T-helper 9 cell (primary cell): ENCODE measurements at places on chromosomes 16 and 17.

DNA sequence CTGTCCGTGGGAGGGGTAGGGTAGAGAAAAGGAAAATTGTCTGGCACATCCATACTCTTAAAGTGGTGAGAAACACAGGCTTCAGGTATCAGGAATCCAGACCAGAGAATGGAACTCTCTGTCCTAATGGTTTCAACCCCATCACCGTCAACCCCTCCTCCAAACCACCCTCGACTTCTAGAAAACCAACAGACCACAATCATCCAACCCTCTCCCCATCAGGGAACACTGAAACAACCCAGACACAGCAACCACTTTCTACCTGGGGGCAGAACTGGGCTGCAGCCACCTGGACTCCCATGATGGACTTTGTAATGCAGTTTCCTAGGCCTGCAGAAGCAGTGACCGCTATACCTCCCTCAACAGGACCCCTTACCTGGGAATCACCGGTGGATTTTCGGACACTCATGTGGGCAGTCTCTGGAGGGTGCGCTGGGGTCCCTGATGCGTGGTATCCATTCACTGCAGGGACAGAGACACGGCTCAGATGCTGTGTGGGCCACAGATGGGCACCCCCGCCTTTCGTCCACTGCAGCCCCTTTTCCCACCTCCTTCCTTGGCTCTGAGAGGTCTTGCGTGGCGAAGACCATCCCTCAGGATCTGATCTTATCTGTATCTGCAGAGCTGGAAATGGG is 64.3 kb upstream of the RCVRN start:
- no peak for DNase-seq

DNA sequence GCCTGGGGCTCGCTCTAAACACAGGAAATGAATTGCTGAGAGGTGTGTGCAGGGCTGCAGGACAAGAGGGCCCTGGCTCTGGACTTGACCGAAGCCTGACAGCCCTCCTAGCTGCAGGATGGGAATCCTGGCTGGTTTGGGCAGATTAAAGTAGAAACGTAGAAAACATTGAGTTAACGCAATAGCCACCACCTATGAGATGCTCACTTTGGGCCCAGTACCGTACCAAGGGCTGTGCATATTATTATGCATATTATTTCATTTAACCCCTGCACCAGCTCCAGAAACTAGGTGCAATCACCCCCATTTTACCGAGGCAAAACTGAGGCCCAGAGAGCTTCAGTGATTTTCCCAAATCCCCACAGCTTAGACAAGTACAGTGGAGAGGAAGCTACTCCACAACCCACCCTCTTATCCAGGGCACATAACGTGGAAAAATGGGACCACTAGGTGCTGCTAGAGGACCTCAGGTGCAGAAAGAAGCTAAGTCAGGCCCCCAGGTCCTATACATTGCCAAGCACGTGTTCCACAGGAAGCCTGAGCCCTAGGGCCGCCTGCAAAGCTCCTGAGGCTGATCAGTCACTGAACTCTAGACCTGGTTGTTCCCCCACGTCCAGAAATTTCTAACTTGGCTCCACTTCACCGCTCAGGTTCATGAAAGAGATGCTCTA is 79.2 kb downstream of the MYH11 start:
- no peak for DNase-seq

DNA sequence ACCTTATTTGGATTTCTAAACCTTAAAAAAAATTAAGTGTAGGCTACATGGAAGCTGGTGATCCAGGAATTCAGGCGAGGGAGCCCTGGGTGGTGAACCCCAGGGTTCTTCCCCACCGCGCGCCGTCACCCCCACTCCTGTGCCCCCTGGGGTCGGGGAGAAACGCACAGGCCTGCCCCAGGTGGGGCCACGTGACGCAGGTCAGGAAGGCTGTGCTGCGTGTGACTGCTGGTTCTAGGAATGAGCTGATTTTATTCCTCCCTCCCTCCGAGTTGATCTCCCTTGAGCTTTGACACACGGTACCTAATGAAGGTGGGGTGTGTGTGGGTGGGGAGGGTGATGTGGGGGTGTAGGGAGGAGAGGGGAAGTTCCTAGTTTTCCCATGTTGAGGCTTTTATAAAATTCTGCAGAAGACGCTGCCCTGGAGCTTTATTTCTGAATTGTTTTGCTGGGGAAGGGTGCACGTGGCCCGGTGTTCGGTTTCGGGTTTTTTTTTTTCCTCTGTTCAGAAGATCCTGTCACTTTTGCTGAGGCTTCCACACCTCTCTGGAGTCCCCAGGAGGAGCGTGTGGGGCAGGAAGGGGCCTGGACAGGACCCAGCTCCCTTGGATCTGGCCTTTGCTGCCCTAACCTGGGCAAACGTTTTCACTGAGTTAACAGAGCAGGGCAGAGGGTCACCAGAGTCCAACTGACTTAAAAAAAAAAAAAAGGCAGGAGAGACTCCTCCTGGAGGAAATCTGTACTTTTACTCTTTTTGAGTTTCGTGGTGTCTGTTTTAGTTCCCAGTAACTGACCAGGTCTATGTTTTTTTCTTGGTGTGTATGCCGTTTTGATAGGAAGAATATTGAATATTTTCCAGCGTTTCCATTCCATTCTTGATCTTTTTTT is 55.8 kb upstream of the GSE1 start:
- DNase-seq: no peak

DNA sequence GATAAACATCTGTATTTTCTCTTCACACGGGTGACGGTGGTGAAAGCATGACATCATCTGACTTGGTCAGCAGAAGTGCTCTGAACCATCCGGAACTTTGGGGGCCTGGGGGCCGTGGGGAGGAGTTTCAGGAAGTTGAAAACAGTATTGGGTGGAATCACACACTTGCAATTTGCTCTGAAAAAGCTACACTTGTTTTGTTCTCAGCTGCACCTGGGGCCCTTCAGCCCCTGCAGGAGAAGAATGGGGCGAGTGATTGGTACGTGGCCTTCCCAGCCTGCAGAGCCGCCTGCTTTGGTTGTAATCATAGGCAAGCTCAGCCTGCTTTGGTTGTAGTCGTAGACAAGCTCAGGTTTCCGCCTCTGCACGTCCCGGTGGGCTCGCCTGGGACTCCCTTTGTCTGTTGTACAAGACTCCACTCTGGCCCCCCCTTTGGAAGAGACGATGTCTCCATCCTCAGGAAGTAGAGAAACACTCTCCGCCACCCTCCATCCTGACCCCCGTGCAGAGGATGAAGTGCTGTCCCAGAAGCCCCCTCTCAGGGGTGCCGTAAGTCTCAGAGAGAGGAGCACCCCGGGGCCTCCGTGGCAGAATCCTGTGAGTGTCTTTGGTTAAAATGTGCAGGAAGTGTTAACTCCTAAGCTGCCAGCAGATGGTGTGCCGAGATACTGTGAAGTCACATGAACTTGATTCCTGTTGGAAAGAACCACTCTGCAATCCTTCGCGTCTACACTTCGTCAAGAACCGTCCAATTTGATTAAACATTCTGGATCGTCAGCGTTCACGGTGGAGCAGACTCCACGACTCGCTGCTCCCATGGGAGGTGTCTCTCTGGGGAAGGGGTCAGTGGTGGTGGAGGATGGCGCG is 5.4 kb downstream of the BANP start:
- DNase-seq: peak; percentile 58

DNA sequence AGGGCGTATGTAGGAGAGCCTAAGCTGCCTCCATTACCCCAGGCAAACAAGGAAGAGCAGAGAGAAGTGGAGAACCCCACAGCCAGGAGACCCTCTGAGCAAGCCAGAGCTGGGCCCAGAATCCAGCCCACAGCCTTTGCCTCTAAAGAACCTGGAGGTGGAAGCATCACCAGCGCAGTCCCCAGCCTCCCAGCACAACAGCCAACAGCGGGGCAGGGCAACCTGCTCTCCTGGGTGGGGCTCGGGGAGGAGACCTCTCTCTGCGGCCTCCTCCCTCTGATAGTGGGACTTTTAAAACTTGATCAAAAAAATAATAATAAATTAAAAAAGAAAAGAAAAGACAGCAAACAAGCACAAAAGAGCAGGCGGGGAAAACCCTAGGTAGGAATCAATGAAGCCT is 45.9 kb downstream of the AXIN2 start:
- DNase-seq: no peak

GRCh38 chr17:77856551-77857305 is 101.8 kb upstream of the TNRC6C start:
- no peak for DNase-seq

GRCh38 chr17:43741636-43742035 is 17.0 kb downstream of the SOST start:
- DNase-seq: no peak

DNA sequence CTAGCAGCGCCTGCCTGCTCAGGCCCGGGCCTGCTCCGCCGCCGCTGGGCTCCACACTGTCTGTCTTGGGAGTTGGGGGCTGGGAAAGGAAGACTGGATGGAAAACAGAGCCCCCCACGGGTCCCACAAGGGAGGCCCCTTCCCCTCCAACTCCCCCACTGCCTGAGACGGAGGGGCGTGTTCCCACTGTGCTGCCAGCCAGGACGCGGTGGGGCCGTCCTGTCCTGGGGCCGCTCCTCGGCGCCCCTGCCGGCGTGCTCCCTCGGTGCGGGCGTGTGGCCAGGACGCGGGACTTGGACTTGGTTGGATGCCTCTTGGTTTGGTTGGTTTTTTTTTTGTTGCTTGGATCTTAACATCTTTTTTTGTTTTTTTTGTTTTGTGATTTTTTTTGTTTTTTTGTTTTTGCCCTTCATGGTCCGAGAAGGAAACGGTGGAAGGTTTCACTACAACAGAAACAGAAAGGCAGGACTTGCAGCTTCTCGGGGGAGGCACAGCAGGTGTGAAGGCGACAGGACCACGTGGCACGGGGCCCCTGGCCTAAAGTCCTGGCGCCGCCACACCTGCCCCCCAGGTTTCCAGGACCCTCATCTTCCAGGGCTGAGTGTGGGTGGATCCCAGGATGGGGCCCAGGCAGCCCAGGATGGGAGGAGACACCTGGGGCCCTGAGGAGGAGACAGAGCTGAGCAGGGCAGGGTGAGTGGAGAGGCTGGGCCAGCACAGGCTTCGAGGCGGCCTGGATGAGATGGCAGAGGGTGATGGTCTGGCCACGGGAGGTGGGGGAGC is 16.0 kb downstream of the ENGASE start:
- no peak for DNase-seq

DNA sequence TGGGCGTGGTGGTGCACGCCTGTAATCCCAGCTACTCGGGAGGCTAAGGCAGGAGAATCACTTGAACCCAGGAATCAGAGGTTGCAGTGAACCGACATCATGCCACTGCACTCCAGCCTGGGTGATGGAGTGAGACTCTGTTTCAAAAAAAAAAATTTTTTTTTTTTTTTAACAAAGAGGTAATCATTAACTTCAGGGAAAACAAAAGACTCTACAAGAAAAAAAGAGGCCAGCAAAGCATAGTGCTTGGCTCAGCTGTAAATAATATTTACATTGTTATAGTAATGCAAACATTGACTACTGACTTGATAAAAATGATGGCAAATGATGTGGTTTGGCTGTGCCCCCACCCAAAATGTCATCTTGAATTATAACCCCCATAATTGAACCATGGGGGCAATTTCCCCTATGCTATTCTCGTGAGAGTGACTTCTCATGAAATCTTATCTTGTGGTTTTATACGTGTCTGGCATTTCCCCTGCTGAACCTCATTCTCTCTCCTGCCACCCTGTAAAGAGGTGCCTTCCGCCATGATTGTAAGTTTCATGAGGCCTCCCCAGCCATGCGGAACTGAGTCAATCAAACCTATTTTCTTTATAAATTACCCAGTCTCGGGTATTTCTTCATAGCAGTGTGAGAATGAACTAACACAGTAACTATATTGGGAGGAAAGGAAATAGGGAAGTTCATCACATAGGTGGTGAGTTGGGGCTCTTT is 12.7 kb upstream of the SSTR2 start:
- DNase-seq: no peak

DNA sequence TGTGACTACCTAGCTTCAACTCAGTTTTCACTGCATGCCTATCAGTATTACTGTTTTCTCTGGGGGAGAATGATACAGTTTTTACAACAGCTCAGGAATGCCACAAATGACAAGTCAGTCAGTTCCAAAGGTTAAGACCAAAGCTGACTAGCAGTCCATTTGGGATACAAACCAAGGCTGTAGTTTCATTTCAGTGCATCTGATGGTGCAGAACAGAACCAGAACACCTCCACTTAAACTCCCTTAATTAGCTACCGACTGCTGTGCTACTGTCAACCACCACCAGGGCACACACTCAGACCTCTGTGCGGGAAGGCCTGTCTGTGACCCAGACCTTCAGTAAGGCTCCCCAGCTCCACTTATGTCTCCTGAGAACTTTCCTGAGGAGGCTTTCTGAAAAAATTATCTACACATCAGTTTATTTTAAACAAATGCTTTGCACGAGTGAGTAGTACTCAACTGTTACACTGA is 20.4 kb downstream of the NFE2L1 start:
- no peak for DNase-seq

- DNase-seq: no peak
Measured at GRCh38 chr17:49414271-49414621, 436 bp downstream of the PHB1 start.

DNA sequence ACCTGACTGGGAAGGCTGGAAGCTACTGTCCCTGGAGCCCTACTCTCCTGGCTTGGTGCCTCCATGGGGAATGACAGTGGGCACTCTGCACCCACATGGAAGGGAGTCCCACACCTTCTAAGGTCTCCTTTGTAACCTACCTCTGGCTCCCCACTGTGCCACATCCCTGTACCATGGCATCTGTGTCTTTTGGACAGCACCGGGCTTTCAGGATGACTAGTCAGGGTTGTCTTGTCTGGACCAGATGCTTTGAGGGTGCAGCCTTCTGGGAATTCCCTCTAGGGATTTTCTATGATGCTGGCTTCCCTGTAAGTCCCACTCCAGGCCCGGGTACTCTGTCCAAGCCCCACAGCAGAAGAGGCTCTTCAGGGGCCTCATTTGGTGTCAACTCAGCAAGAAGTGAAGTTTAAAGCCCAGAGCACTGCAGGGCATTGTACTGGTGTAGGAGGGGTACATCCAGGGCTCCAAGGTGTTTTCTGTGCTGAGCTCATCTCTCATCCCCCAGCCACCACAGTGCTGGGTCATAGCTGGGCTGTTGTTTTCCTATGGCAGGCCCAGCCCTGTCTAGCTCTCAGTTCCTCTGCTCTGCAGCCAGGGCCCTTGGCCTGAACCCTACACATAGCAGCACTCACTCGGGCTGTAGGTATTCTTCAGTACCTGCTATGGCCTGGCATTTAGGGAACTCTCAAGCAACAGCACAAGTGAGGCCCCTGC is 255.3 kb downstream of the CPPED1 start:
- no peak for DNase-seq

DNA sequence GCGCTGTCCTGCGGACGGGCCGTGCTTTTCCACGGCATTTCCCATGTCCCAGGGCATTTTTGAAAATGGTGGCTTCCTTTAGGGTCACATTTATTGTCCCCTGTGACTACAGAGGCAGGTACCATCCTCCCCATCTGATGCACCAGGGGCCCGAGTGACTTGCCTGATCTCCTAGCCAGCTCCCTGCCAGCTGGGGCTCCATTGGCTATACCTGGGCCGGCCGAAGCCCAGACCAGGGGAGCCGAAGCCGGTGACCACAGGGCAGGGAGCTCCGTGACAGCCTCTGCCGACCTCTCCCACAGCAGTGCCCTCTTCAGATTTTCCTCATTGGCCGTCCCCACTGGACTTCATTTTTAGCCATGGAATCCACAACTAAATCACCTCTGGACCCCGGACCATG is 170.6 kb downstream of the RBFOX3 start:
- DNase-seq: no peak

- DNase-seq: no peak
Measured at GRCh38 chr16:23466162-23466885, 13.3 kb upstream of the COG7 start.

- DNase-seq: no peak
Measured at GRCh38 chr16:49914657-49915056, 58.7 kb upstream of the ZNF423 start.

- no peak for DNase-seq
Measured at GRCh38 chr17:76929148-76929547, 60.9 kb downstream of the MGAT5B start.
